ENCODE measurements at places on chromosomes 2 and 18.

GRCh38 chr2:203683932-203684556 lies 22.4 kb upstream of the CD28 start:
- DNase-seq, result no peak

DNA sequence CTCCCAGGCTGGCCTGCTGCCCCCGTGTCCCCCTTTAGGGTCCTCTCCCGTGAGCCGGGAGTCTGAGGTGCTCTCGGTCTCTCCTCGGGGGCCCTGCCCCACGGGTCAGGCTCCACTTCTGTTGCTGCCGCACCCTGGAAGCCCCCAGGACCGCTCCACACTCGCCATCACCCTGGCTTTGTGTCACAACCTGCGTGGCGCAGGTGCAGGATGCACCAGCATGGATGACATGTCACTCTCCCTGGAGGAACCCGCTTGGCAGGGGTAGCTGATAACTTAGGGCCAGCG lies 10.8 kb upstream of the ARHGEF4 start:
- no peak for DNase-seq

- DNase-seq, result no peak
These were observed 74.0 kb downstream of the NAB1 start for GRCh38 chr2:190722835-190723234.

DNA sequence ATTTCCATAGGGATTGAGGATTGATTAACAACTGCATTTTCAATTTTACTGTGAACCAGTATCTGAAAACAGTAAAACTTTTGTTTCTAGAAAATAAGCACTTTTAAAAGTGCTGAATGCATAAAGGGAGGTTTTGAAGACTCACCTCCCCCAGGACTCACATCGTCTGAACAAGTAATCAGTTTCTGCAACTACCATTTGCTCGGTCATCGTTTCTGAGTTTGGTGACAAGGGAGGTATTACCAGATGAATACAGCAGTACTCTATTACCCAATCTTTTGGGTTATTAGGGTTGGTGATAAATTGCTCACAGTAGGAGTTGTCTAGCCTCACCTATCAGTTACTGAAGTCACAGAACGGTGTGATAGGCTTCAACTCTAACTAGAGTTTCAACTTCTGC lies 234.5 kb upstream of the FN1 start:
- no peak for DNase-seq

- DNase-seq, result no peak
These were observed 72.7 kb upstream of the MGAT5 start for GRCh38 chr2:134181219-134181618.

GRCh38 chr2:209473930-209474419 lies 50.1 kb downstream of the MAP2 start:
- DNase-seq, result no peak

DNA sequence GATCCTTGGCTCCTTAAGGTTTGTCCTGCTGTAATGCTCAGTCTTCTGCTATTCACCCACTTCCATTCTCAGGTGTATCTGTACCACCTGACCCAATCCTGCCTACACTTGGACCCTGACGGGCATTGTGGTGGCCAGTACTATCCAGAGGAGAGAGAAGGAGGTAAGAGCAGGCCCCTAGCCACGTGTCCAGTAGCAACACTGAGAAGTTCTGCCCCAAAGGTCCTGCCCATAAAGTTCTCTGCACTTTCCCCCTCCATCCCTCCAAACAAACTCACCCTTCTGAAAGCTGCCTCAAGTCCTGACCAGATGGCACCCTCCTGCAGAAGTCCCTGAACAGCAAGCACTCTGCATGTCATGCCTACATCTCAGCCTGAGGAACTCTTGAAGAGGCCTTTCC lies 18.3 kb downstream of the TTC32 start:
- DNase-seq, result no peak

DNA sequence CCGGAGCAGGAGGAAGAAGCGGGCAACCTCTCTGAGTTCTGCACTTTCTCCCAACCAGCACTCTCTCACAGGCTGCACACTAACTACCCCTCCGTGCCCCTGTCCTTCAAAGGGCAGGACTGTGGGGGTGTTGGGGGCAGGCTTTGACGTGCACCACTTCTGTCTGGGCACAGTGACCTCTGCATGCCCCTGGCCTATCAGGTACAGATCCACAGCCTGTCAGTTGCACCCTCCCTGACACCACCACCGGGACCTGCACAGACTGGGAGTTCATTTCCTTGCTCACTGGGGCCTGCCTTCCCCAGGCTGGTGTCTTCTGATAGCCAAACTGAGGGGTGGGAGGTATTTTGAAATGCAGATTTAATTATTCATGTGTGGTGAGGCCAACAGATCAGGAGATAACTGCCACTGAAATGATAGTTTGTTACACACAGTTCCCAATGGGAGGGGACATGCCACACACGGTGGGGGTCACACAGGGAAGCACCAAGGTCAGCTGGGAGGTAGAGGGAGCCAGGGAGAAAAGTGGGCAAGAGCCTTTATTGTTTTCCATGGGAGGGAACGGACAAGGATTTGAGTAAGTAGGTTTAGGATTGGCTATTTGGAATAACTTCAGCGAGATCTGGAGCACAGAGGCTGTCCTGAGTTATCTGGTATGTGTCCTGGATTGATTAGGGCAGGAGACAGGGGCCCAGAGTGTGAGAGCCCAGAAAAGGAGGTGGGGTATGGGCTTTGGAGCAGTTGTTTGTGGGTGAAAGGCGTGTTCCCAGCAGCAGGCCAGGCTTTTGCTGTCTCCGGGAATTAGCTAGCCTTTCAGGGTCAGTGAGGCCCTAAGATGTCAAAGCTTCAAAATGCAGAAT lies 251.6 kb downstream of the AFF3 start:
- no peak for DNase-seq

- DNase-seq, result no peak
These were observed 25.2 kb downstream of the EPB41L5 start for GRCh38 chr2:120037995-120038541.

DNA sequence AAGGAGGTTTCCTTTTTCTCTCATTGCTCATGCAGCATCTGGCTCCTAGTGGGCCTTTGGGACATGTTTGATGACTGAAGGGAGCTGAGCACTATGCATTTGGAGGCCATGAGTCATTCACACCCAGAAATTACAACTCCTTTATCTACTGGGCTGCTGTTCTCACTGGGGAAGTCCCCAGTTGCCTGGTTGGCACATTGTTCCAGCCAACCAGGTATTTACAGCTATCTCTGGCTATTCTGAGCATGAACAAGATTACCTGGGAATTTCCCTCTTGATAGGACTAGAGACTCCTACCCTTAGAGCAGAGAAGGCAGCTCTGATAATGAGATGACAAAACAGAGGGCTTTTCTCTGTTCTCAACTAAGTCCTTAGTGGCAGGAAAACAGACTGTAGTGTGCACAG lies 206.5 kb downstream of the SETBP1 start:
- no peak for DNase-seq

DNA sequence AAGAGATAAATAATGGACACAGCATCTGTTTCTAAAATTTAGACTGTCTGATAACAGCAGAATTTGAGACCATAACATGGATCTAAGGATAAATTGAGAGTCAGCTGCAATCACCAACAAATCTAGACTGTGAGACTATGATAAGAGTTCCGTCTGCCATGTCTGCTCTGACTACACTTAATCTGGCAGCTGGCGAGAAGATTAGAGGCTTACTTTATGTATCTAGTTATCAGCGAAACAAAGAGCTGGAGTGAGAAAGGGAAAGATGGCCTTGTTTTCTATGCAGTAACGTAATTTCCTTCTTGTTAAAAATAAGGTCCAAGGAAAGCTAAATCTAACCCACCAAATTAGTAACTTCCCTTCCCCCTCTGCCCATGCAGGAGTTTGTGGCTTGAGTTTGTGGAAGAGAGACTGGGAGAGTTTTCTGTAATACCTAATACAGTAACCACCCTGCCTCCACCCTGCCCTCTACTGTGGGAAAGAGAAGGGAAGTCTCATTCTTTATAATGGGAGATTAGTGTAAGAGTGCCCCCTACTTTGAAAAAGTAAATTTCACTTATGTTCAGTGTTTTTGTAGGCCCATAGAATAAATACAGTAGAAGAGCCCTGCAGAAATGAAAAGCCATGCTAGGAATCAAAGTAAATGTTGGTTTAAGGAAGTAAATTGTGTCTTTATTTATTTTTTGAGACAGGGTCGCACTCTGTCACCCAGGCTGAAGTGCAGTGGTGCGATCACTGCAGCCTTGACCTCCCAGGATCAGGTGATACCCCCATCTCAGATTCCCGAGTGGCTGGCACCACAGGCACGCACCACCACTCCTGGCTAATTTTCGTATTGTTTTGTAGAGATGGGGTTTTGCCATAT lies 27.5 kb downstream of the EML4 start:
- DNase-seq, result no peak

- DNase-seq, result no peak
These were observed 57.6 kb upstream of the CABLES1 start for GRCh38 chr18:23077493-23078256.

DNA sequence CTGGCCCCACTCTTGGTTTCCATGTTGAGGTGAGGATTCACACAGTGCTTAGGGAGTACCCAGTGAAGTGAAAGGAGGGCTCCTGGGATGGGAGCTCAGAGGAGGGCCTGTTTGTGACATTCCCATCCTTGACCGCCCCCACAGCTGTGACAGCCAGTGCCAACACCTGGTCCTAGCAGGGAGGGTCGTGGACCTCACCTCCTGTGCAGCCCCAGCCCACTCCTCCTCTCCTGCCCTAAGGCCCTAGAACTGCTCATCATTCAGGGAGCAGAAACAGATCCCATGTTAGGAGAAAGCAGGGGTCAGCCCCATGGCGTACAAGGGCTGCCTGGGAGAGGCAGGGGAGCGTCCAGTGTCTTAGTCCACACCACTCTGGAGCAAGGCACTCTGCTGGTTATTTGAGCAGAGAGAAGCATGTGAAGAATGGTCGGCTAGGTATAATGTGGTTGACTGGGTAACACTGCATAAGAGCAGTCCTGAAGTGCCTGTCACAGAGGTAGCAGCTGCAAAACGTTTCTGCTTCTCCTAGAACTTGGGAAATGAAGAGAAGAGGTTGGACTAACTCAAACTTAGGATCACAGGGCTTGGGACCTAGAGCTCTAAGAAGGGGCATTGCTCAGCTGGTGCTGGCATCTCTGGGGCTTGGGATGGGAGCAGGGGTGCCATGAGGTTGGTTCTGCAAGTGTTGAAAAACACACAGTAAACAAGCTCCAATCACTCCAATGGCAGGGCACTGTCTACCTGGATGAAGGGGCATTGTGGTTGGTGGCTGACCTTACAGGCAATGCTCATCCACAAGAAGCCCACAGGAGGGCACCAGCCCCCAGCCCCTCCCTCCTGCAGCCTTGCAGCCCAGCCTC lies 55.6 kb downstream of the FAM168B start:
- no peak for DNase-seq

DNA sequence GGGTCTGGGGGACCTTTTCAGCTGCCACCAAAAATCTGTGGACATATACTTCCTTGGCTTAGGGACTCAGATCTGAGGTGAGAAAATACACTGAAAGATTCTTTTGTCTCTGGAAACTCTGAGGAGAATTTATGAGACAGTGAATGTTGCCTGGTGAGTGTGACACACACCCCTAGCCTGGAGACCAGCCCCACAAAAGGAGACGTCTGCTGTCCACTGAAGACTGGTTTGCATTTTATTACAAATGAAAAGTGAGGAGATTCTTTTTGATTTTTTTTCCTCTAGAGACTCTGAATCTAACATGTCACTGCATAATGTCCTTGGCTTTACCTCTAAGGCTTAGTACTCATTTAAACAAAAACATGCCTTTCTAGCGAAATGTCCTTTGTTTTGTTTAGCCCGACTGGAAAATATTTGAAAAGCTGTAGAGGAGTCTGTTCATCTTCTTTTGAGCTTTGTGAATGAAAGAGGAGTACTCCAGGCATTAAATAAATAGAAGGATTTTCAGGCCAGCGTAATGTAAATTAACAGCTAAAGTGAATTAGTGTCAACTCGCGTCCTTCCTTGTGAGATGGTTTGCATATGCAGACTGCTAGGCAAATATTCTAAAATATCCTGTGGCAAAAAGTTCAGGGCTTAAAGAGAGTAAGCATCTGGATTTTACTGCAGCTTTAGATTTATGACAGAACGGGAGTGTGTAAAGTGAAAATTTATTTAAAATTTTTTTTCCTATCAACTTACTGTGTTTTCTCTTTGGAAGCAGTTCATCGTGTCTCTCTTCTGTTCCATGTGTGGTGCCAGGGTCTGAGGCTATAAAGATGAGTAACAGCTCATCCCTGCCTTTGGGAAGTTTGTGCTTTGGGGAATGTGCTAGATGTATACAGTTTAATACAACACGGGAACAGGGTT lies 125.4 kb downstream of the VWA3B start:
- DNase-seq, result no peak
